ENCODE measurements at places on chromosomes 2 and 18. TPM values are rescaled to one million over a fixed set of nuclear protein-coding genes. Genes with fewer than 3 reads are reported as not detected.

Gene SIX2
- polyA plus RNA-seq, result not detected

Gene GORASP2
- 160 TPM for polyA plus RNA-seq

Gene PDE6D
- 31.6 TPM for polyA plus RNA-seq

Gene UGT1A4
- polyA plus RNA-seq, result 2.4 TPM

Gene DNAJC10
- 46.7 TPM for polyA plus RNA-seq

Gene VSNL1
- polyA plus RNA-seq, result 18.4 TPM

Gene LTBP1
- 9.3 TPM for polyA plus RNA-seq

Gene ZSWIM2
- polyA plus RNA-seq, result not detected

Gene SLC9A4
- polyA plus RNA-seq, result not detected

Gene KLHL41
- polyA plus RNA-seq, result 0.08 TPM

Gene FAM110C
- polyA plus RNA-seq, result 26.3 TPM

Gene FRZB
- polyA plus RNA-seq, result not detected

Gene TXNDC2
- polyA plus RNA-seq, result not detected

Gene CRYGC
- not detected for polyA plus RNA-seq

Measured in keratinocyte (primary cell).